ENCODE measurements at places on chromosomes 6 and 20.

- DNase-seq: no peak
These were observed 30.9 kb downstream of the FIG4 start for GRCh38 chr6:109722011-109722410.

DNA sequence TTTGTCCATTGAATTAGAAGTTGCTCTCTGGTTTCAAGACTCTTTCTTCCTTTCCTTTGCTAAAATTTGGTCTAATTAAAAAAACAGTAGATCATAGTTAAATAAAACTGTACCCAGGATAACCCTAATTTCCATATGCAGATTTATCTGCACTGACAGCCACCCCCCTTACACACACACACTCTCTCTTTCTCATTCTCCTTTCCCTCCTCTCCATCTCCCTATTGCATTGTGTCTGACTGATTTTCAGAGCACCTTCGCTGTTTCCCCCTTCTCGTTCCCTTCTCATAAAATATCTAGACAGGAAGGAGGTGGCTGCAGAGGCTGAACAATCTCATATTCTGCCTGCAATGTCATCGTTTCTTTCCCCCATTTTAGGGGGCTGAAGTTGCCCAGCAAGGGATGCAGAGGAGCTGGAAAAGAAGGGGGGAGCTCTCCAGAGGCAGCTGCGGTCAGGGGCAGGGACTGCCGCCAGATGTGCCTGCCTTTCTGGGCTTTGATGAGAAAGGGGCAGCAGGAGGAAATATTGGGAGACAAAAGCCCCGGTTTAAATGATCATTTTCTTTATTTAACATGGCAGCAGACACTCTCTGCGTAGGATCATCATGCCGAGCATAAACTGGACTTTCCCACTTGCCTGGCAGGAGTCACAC is 22.5 kb upstream of the MMS22L start:
- no peak for DNase-seq

DNA sequence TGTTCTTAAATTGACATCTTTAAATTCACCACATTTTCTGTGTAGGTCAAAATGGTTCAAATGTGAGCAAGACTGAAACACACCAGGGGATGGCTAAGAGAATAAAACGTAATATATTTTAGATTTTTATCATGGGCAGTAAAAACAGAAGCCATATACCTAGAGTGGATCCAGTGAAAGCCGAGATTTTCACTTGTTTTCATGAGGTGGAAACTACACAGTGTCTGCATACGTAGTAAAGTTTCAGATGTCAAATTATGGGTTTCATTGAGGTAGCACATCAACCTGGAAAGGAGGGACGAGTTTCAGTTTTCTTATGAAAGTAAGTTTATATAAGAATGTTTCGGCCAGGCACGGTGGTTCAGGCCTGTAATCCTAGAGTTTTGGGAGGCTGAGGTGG is 25.9 kb downstream of the METTL24 start:
- no peak for DNase-seq

GRCh38 chr20:10347086-10347880 is 86.7 kb downstream of the MKKS start:
- no peak for DNase-seq

DNA sequence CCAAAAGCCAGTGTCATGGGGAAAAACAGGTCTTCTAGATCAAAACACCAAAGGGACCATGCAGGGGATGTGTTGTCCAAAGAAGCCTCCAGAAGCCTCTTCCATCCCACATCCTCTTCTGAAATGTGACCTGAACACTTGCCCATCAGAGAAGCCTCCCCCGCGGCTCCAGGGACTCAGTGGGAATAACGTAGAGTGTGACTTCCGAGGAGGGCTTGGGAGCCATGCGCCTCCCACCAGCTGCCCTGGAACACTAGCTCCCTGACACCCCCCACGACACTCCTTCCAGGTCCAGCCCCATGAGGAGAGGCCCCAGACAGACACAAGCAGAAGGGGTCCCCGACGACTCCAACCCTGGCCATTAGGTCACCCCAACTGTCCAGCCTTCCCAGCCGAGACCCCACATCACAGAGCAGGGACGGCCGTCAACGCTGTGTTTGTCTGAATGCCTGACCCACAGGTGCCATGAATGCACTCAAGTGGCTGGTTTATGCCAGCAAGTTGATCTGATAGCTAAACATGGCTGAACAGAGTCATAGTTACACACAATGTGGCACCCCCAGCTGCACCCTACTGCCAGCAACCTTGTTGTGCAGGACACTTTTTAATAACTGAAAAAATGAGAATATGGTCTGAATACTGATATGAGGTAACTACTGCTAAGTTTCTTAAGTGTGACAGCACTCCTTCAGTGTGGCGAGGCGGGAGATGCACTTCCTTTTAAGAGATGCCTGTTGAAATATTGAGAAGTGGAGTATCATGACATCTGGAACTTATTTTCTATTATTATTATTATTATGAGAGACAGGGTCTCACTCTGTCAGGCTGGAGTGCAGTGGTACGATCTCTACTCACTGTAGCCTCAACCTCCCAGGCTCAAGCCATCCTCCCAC is 58.0 kb downstream of the GINS1 start:
- no peak for DNase-seq

GRCh38 chr6:70130865-70131264 is 172.0 kb downstream of the COL9A1 start:
- no peak for DNase-seq

- DNase-seq: no peak
These were observed 158.7 kb downstream of the RNGTT start for GRCh38 chr6:88804701-88805100.

DNA sequence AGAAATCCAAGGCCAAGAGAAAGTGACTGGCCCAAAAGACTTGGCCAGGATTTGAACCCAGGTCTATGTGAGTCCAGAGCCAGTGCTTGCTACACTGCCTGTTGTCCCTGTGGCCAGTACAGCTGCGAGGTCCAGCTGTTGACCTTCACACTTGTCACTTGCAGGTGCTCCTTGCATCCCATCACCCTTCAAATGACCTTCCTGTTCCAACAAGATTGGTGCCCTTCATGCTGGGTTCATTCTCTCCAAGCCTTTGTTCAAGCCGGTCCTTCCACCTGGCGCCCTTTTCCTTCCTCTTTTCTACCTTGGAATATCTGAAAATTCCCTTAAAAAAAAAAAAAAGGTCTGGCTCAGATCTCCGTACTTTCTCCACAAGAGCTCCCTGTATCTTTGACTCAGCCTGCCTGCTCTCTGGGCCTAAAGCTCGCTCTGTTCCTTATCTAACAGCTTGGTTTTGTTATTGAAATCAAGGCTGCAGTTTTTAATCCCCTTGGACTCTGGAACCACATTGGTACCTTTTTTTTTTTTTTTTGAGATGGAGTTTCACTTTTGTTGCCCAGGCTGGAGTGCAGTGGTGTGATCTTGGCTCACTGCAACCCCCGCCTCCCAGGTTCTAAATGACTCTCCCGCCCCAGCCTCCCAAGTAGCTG is 22.2 kb upstream of the MRPS18A start:
- no peak for DNase-seq

DNA sequence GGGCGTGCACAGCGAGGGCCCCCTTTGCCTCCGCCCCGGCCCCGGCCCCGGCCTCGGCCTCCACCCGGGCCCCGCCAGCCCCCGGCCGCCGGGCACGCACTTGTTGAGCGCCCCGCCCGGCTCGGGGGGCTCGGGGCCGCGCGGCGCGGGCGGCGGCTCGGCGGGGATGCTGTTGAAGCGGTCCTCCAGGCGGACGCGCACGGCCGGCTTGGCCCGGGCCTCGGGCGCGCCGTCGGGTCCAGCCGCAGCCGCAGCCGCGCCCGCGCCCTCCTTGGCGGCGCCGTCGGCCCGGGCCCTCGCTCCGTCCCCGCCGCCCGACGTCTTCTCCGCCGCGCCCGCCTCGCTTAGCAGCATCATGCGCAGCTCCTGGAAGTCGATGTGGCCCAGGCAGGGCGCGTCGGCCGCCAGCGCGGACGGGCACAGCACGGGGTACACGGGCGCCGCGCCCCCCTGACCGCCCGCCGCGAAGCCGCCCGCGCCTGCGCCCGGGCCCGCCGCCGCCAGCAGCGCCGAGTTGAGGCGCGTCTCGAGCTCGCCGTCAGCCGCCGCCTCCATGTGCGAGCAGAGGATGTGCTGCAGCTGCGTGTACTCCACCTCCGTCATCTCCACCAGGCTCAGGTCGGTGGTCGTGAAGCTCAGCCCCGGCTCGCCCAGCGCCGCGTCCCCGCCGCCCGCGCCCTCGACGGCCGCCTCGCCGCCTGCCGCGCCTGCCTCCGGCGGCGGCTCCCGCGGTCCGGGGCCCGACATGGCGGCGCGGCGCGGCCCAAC is 514 bp downstream of the TCFL5 start:
- DNase-seq: no peak

GRCh38 chr20:30376767-30377658 is 880.5 kb upstream of the DEFB115 start:
- peak; percentile 80 for DNase-seq

- peak; percentile 58 for DNase-seq
These were observed at the start of gene RBM38 for GRCh38 chr20:57390604-57391438. TSS of gene RBM38 (plus strand) at chr20:57391396. CDS start at chr20:57391582, 186 bp downstream.

GRCh38 chr6:73624896-73625295 is 28.9 kb downstream of the SLC17A5 start:
- DNase-seq: no peak

- no peak for DNase-seq
These were observed 86.7 kb upstream of the STMND1 start for GRCh38 chr6:17015144-17015543.

- DNase-seq: peak; percentile 44
These were observed 17.5 kb upstream of the FAM110A start for GRCh38 chr20:815914-816606.

DNA sequence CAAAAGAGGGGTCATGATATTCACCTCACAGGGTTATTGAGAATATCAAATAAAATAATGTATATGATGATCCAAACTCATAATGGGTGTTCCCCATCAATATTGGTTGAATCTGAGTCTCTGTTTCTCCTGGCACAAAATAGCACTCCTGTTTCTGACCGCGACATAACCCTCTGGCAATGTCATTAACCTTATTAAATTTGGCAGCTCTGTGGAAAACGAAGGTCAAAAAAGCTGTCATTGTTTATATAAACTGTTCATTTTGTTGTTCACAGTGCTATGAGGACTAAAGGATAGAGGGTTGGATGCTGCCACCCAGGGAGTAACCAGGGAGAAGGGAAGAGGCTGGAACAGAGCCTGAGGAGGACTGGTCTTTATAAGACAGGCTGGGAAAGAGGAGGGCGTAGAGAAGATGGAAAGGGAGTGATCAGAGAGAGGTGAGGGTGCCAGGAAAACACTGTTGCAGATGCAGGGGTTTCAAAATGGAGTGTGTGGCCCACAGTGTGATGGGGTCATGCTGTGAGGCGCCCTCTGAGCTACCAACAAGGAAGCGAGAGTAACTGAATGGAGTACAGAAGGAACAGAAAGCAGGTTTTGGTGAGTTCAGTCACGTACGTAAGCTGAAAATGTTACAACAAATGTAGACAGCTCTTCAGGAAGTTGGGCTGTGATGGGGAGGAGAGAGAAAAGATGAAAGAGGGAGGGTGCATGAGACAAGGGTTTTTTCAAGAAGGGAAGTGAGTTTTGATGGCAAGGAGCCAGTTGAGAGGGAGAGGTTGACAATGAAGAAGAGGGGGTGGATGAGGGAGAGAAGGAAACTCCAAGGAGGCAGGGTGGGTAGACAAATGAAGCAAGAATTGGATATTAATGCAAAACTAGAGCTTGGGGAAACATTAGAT is 251.6 kb upstream of the TAB2 start:
- DNase-seq: no peak

DNA sequence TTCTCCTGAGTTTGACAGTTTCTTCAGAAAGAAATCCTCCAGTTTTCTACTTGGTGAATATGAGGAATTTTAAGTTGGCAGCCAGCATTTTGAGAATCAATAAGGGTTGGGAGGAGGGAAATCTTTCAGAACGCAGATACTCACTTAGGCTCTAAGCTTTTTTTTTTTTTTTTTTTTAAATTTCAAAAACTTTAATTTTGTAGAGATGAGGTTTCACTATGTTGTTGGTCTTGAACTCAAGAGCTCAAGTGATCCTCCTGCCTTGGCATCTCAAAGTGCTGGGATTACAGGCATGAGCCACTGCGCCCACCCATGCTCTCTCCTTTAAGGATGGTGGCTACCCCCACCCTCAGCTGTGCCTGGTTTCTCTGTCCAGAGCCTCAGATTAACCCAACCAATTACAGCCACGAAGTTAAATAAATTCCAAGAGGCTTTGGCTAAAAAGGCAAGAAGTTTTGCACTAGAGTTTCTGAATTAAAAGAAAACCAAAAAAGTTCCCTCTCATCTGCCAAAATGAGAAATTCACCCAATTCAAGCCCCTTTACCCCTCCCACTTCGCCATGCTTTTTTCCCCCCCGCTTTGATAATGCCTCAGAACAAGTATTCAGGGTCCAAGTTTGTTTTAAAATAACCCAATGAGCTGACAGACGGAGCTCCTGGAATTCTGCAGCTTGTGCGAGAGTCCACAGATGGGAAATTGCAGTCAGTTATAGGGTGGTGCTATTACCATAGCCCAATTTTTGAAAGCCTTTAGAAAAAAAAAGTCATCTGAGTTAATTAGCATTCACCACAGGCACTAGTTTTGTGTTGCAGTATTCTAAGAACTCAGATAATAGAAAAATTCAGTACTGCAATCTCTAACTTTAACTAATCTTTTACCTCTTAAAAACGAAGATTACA is 94.3 kb upstream of the BEND3 start:
- no peak for DNase-seq

- DNase-seq: no peak
These were observed 203.9 kb upstream of the RAB32 start for GRCh38 chr6:146339716-146340115.

GRCh38 chr6:165218829-165219228 is 90.6 kb downstream of the C6orf118 start:
- DNase-seq: no peak

GRCh38 chr6:127971945-127972391 is 71.1 kb upstream of the THEMIS start:
- DNase-seq: no peak

GRCh38 chr20:41276317-41276751 is 41.2 kb downstream of the ZHX3 start:
- DNase-seq: no peak

- no peak for DNase-seq
These were observed 25.8 kb upstream of the CARMIL1 start for GRCh38 chr6:25253351-25253750.

DNA sequence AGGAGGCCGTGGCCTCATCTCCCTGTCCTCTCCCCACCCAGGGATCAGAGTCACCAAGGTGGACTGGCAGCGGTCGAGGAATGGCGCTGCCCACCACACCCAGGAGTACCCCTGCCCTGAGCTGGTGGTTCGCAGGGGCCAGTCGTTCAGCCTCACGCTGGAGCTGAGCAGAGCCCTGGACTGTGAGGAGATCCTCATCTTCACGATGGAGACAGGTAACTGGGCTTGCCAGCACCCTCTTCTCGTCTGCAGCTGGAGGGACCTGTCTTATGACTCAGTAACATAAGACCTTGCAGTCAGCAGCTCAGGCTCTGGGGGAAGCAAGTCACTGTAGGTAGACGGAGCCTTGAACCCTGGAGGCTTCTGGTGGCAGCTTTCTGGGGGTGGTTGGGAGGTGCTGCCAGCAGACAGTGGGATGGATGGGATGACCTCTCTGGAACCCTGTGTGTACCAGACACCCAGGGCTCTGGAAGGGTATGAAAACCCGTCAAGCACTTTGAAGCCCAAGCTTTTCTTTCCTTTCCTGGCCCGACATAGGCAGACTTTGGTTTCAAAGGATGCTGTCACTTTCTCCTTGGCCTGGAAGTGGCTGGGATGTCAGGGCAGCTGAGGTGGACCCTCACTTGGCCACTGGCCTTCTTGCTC is 13.8 kb downstream of the TGM6 start:
- no peak for DNase-seq

Measured in activated naive CD8-positive, alpha-beta T cell treated with anti-CD3 and anti-CD28 coated beads, Interleukin-2, amount 50 U/mL, for 16 hours (primary cell).